ENCODE measurements at places on chromosomes 11 and 22.

GRCh38 chr22:36816636-36817524 is at the start of gene PVALB:
PVALB (minus strand) TSS chr22:36817035; CDS start chr22:36817005, 30 bp downstream.
- peak; percentile 40 for DNase-seq

DNA sequence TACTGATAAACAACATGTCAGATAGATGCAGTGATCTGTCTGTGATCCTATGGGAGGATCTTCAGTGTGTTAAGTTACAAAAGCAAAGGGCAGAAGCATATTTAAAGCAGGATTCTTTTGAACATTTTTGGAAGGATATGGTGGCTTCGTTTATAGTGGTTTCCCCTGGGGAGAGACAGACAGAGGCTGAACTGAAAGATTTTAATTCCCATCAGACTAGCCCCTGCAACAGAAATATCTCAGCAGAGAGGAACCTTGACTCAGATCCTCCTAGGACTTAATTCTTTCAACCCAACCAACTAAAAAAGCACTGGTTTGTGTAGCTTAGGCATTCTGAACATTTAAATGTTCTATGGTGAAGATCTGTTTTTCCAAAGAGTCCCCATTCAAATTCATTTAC is 5.7 kb downstream of the CLTCL1 start:
- DNase-seq, result no peak

GRCh38 chr22:42173183-42173926 is 42.7 kb upstream of the CYP2D6 start:
- no peak for DNase-seq

DNA sequence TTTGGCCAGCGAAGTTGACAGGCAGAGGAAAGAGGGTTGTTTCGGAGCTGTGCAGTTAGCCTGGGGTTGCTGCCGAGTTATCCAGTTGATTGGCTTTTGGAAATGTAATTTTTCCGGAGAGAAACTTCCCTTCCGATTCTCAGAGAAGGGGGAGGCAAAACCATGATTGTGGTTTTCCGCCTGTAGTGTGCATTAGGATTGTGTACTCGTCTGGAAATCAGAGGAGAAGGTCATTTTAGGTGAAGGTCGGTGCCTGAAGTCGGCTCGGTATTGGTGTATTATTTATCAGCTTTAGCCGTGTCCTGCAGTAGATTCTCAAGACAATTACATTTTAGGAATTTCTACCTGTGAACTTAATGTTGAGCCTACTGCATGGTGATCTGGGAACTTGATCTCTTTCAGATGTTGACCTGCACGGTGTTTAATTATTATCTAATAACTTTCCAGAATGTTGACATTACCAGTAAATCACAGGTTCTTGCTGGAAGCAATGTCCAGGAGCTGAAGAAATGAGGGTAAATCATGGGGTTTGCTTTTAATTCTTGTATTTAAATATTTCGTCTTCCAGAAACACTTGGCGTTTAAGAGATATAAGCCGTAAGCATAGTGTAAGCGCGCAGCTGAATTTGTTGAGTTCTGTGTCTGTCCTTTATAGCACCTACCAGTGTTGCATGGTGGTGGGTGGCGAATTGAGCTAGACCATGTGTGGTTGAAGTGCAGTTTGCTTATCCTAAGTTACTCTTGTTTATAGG is 1.3 kb downstream of the ARHGEF12 start:
- DNase-seq, result peak; percentile 21

GRCh38 chr11:95764267-95764898 is 25.2 kb downstream of the FAM76B start:
- DNase-seq, result peak; percentile 64

DNA sequence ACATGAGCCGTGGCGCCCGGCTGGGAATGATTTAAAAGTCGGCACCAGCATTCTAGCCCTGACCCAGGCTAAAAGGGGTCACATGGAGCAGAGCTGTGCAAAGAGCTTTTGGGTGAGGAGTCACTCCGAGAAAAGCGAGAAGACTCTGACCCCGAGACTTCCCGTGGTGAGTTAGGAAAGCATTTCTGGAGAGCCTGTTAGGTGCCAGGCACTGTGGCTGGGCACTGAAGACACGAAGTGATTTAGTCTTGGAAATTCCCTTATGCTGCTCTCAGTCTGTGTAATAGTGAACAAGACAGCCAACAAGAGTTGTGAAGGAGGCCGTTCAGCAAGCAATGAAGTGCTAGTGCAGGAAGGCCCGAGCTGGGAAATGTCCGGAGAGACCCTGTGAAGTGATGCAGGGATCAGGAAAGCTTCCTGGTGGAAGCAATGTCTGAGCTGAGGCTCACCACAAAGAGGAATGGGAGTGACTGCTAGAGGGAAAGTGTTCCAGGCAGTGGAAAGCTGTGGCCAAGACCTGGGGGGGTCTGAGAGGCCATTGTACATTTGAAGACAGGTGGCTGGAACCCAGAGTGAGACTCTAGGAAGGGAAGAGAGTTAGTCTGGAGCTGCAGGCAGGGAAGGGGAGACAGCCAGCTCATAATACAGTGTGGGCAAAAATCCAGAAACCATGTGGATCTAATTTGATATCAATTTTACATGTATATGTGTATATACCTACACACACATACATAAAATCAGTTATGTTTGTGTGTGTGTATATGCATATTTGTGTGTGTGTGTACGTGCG is 31.6 kb downstream of the MARK2 start:
- DNase-seq, result no peak

DNA sequence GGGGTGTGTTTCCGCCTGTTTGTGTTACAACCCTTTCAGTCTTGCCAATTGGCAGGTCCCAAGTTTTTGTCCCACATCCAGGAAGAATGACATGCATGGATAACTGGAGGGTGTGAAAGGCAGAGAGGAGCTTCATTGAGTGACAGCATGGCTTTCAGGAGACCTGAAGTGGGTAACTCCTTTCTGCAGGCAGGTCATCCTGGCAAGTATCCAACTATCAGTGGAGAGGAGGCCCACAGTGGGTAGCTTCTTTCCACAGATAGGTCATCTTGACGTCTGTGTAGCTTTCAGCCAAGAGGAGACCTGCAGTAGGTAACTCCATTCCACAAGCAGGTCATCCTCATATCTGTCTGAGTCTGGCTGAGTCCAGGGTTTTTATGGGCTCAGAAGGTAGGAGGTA is 1268.8 kb upstream of the CNTN5 start:
- no peak for DNase-seq

GRCh38 chr22:30175690-30176288 is 70.8 kb downstream of the LIF start:
- no peak for DNase-seq

- DNase-seq, result no peak
Observed at GRCh38 chr11:70429724-70430521, 31.6 kb downstream of the CTTN start.

GRCh38 chr11:114252767-114253166 is 43.4 kb upstream of the NNMT start:
- DNase-seq, result no peak

DNA sequence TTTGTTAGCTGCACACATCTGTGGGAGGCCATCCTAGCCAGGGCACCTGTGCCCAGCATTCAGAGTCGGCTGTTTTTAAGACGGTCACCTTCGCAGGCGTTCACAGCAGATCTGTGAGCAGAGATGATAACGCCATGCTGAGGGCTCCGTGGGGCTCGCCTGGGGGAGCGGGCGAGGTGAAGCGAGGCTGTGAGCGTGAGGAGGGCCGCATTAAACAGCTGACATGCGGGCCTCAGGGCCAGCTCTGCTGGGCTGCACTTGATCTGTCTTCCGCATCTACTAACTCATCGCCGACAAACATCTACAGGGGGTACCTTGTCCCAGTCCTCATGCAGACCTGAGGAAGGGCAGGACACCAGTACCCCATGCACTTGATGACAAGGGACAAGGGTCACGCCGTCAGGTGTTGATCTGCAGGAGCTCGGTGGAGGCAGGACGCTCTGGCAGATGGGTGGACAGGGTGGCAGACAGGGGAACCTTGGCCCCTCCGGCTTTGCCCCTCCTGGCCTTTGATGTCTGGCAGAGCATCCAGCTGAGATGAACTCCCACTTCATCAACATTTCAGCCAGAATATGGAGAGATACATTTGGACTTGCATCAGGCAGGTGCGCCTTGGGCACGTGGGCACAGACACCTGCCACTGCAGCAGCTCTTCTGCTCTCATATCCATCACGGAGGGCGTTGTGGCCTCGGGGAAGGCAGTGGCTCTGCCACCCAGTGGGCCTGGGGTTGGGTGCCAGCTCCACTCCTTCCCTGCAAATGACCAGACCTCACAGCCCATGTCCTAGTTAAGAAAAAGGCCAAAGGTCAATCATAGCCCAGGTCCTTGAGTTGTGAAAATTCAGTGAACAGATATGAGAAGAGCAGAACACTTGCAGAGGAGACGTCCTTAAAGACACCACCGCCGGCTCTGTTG is 822.9 kb downstream of the BRD1 start:
- no peak for DNase-seq

DNA sequence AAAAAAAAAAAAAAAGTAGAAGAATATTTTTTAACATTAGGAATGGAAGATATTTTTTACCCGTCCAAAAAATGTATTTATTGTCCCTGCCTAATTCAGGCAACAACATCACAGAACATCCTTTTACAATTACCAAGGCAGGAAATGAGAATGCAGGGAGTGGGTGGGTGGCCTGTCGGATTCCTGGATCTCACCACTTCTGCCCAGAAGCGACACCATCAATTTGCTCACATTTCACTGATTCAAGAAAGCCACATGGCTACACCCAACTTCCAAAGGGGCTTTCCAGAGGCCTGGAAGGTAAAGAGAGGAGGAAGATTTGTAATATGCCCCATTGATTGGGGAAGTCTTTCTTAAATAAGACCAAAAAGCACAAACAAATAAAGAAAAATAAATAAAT is 93.8 kb upstream of the CLPB start:
- DNase-seq, result no peak

- no peak for DNase-seq
Observed at GRCh38 chr11:69918231-69918937, 99.2 kb upstream of the FGF3 start.

DNA sequence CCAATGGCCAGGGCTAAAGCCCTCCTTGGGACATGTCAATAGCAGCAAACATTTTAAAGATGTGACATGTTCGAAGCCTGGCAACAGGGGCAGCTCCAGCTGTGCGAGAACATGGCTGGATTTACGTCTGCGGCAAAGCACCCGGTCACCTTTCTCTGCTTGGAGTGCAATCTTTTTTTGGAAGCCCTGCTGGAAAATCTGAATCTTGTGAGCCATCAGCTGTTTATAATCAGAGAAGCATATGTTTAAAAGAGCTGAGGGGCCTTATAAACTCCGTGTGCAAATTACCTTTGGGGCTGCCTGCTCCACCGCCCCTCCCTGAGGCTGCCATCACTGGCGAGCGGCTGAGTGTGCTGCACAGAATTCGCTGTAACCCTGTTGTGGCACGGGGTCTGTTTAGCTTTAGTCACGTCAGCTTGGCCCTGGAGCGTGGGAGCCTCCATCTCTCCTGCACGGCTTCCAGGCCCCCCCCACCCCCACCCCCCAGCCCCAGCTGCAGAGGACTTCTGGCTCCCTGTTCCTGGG is 9.0 kb upstream of the KCNQ1OT1 start:
- no peak for DNase-seq

DNA sequence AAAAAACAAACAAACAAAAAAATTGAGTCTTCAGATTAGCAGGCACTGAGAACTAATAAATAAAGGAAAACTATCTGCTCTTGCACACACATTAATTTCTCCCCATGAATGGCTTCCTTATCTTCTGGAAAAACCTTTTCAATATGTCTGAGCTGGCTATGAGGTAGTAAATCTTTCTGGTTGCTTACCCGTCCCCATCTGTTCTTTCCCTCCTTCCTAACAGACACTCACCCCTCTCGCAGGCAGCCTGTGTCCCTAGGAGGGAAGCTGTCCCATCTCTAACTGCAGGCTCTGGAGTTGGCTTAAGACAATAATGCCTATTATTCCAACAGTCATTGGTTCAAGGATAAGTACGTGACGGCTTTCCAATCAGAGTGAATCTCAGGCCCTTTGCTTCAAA is 8.2 kb upstream of the SCUBE2 start:
- no peak for DNase-seq

- no peak for DNase-seq
Observed at GRCh38 chr11:90585491-90585890, 362.6 kb upstream of the CHORDC1 start.
